ENCODE measurements at places on chromosomes 3 and 15. TPM values are rescaled to one million over a fixed set of nuclear protein-coding genes. Genes with fewer than 3 reads are reported as not detected.

DNA sequence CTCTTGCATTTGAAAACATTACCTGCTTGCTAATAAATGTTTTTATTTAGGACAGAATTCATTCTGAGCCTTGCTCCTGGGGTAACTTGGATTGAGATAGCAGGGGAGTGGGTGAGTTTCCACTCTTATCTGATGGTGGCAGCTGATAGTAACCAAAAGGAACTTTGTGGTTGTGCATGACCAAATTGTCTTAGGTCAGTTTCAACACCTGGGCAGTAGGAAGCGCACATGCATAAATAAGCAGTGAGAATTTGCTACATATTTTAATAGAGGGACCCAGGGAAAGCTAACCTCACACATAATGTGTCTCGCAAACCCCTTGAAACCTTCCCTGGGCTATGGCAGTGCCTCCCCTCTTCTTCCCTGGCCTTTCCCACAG lies 65.4 kb upstream of the XCR1 start:
- no peak overlapping the region for H3K27ac ChIP-seq
- H3K4me1 ChIP-seq = peaks cover 10% of the 10 kb centered on the region
- H3K36me3 ChIP-seq = no peaks in the 10 kb centered on the region
- no peaks in the 10 kb centered on the region for H3K27me3 ChIP-seq

DNA sequence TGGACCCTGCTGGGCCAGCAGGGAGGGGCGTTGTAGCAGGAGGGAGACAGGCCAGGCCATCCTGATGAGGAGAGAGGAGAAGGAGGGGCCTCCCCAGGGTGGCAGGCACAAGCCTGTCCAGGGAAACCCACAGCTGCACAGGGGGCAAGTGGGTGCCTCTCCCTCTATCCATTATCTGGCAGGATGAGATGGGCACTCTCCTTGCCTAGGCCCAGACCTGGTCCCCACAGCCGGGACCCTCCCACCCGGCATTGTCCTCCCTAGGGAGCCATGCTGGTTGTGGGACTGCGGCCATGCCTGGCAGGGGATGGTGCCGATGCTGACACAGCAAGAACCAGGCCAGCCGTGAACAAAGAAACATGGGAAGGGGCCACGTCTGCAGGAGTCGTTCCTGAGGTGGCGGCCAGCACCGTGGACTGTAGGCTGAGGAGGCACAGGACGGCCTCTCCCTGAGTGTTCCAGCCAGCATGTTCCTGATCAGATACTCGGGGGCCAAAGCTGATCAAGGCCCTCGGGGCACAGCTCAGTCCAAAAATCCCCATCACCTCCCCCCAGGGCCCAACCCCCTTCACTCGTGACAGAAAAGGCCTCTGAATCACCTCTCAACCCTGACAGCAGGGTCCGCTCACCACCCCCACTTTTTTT lies 19.2 kb upstream of the CYP11A1 start:
- no peak overlapping the region for H3K4me3 ChIP-seq
- no peak for DNase-seq
- no peaks in the 10 kb centered on the region for H3K36me3 ChIP-seq
- H3K4me1 ChIP-seq = peaks cover 35% of the 10 kb centered on the region
- H3K27me3 ChIP-seq = no peaks in the 10 kb centered on the region
- no peak overlapping the region for H3K27ac ChIP-seq

CFAP91 gene
- total RNA-seq = 2.2 TPM

C3orf22 gene
- total RNA-seq = not detected

- no peak for DNase-seq
- H3K4me3 ChIP-seq = no peak overlapping the region
- peaks cover 74% of the 10 kb centered on the region for H3K36me3 ChIP-seq
- H3K27ac ChIP-seq = no peak overlapping the region
These were observed 13.9 kb downstream of the CDAN1 start for GRCh38 chr15:42723068-42723467.

DNA sequence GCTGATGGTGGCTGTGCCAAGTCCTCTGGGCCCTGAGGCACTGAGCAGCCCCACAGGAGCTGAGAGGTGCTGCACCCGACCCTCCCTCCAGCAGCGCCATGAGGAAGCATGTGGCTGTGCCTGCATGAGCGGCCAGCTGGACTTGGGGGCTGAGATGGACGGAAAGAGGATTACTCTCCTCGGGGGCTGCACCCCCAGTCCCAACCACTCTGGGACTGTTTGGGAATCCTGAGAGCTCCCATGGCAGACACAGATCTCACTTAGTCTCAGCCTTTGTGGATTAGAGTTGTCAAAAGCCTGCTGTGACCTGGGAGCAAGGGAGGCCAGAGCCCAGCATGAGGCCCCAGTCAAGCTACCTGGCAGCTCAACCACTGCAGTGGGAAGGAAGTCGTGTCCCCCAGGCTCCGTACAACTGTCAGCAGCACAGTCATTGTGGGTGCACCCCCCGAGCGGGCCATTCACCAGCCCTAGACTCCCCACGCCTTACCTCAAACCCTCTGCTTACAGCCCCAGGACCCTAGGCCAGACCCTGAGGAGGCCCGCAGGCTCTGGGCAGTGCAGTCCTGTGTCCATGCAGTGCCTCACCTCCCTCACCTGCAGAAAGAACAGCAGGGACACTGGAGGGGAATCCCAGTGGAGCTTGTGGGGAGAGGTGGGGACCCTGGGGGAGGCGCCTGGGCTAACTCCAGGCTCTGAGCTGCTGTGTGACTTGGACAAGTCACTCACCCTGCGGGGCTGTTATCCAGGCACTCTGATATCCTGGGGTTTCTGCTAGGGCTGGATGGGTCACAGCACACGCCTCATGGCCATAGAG lies 17.1 kb downstream of the PRR23E start:
- no peak overlapping the region for H3K27ac ChIP-seq
- no peaks in the 10 kb centered on the region for H3K36me3 ChIP-seq
- peaks cover 33% of the 10 kb centered on the region for H3K27me3 ChIP-seq
- no peak overlapping the region for H3K4me3 ChIP-seq

EXOSC7 gene
- total RNA-seq = 86.7 TPM

FAM81A gene
- 7.8 TPM for total RNA-seq

SH3GL3 gene
- total RNA-seq = 1.2 TPM

SEMA6D gene
- 17.6 TPM for total RNA-seq

DNA sequence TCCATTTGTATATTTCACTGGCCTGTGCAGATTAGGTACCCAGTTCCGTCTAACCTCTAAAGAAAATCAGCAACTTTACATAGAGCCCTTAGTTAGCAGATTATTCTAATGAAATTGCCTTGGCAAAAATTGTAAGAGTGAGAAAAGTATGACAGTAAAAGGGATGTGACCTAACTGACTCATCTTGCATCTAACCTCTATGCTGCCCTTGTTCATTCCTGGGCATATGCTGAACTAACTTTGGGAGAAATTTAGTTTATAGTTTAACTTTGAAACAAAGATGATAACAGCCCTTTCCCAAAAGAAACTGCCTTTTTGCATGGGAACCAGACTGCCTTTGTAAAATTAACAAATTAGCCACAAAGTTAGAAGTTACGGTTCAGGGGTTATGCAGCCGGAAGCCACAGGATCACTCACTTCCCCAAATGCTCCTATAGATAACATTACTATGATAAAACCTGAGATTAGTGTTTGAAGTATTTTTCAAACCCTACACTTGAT lies 839.8 kb upstream of the ALCAM start:
- no peak overlapping the region for H3K27ac ChIP-seq
- H3K4me3 ChIP-seq = no peak overlapping the region
- no peak for DNase-seq
- H3K27me3 ChIP-seq = no peaks in the 10 kb centered on the region

MELTF gene
- 21.0 TPM for total RNA-seq

GRCh38 chr15:71485094-71485693 lies 325.2 kb upstream of the NR2E3 start:
- H3K4me3 ChIP-seq = no peak overlapping the region
- no peak for DNase-seq
- no peaks in the 10 kb centered on the region for H3K27me3 ChIP-seq
- H3K4me1 ChIP-seq = no peaks in the 10 kb centered on the region

DNA sequence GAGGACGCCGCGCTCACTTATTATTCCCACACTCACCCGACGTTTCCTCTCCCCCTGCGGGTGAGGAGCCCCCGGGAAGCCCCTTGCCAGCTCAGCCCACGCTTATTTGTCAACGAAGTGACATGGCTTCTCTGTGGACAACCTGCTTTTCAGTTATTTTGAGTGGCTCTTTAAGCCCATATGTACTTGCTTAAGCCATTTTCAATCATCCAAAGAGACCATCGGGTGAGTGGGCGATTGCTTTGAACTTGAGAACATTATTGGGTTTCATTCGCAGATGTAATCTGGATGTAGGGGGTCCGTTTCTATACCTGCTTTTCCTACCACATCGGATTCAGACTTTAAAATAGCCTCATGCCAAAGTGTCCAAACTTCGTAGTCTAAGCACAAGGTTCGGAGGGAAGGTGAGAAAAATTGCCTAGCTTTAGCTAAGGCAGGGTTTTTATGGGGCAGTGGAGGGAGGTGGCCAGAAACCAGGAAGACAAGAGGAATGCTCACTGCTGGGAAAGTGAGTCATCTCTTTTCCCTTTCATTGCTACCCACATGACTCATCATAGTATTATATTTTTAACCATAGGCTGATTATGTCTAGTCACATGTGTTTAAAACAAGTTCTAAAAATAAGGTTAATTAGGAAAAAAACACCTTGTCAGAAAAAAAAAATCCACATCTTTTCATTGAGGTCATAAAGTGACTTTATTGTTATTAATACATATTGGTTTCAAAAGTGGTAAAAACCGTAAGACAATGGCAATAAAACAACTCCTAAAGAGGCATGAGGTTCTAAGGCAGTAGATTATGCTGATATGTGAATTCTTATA lies 773.1 kb upstream of the NR2F2 start:
- no peaks in the 10 kb centered on the region for H3K4me1 ChIP-seq
- H3K36me3 ChIP-seq = no peaks in the 10 kb centered on the region
- no peak overlapping the region for H3K27ac ChIP-seq

DNA sequence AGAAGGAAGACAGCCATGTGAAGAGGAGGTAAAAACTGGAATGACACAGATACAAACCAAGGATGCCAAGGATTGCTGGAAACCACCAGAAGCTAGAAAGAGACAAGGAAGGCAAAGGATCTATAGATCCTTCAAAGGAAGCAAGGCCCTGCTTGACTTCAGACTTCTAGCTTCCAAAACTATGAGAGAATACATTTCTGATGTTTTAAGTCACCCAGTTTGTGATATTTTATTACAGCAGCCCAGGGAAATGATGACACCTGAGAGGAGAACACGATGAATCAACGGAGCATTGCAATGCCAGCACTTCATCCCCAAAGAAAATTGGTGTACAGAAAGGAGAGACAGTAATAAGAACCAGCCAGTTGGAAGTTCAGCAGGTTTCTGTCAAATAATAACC lies 116.3 kb downstream of the MAGI1 start:
- H3K36me3 ChIP-seq = no peaks in the 10 kb centered on the region
- no peak overlapping the region for H3K27ac ChIP-seq
- DNase-seq = no peak
- H3K27me3 ChIP-seq = no peaks in the 10 kb centered on the region
- H3K4me3 ChIP-seq = no peak overlapping the region

DNA sequence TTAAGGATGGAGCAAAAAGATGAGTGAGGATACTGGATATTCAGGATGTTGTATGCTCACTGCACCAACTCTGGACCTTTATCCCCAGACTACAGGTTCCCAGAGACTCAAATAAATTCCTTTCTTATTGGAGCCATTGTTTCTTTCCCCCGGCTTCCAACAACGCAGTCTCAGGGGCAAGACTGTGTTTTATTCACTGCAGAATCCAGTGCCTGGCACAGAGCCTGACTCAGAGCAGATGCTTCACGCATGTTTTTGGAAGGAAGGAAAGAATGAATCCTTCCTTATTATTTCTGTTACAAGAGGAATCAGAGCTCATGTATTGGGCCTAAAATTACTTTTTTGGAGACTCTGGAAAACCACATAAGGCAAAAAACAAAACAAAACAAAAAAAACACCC lies 96.0 kb upstream of the VGLL4 start:
- no peak overlapping the region for H3K27ac ChIP-seq
- H3K4me3 ChIP-seq = no peak overlapping the region
- no peaks in the 10 kb centered on the region for H3K36me3 ChIP-seq
- H3K27me3 ChIP-seq = no peaks in the 10 kb centered on the region
- H3K4me1 ChIP-seq = no peaks in the 10 kb centered on the region
- no peak for DNase-seq

GRCh38 chr3:6821411-6821810 lies 39.5 kb upstream of the GRM7 start:
- H3K4me1 ChIP-seq = peaks cover 3% of the 10 kb centered on the region
- no peak for DNase-seq
- no peaks in the 10 kb centered on the region for H3K36me3 ChIP-seq
- no peak overlapping the region for H3K27ac ChIP-seq
- no peaks in the 10 kb centered on the region for H3K27me3 ChIP-seq
- no peak overlapping the region for H3K4me3 ChIP-seq

DNA sequence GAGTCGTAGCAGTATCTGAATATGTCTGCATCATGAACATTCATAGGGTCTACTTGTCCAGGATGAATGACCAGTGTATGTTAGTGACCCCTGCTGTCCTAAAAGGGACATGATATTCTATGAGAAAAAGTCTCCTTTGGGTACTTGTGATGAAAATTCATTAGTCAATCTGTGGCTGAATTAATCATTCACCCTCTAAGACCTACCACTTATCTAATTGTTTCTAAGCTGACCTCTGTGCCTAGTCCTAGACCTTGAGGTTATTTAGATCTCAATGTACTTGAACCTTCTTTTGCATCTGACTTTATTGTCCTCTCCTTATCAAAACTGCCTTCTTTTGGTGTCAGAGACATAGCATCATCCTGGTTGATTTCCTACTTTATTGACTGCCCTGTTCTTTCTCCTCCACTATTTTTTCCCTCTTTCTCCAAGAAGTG lies 799.3 kb downstream of the DIPK2A start:
- H3K4me1 ChIP-seq = peaks cover 18% of the 10 kb centered on the region
- no peaks in the 10 kb centered on the region for H3K36me3 ChIP-seq
- H3K4me3 ChIP-seq = no peak overlapping the region
- H3K27me3 ChIP-seq = no peaks in the 10 kb centered on the region
- no peak for DNase-seq
- H3K27ac ChIP-seq = no peak overlapping the region

DNA sequence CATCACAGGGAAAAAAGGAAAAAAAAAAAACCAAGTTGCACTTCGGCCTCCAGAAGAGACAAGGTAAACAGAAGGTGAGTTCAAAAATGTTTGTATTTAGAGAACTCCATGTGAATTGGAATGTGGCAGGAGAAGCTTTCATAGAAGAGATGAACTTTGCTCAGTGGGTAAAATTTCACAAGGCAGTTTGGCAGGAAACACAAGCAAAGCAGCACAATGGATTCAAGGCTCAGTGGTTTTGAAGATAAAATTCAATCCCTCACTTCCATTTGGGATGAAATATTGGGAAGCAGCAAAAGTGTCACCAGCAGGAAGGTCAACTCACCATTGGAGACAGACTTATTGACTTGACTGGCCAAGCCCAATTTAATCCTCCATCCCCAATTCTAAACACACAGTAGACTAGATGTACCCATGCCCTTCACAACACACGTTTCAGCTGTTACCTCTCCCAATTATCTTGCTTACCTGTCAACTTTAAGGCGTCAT lies 256.7 kb upstream of the ICE2 start:
- no peaks in the 10 kb centered on the region for H3K27me3 ChIP-seq
- H3K4me1 ChIP-seq = no peaks in the 10 kb centered on the region
- H3K27ac ChIP-seq = no peak overlapping the region
- DNase-seq = no peak

TGM4 gene
- total RNA-seq = not detected

GRCh38 chr15:68228971-68229385 lies 550 bp downstream of the CLN6 start:
- peak overlapping the region; percentile 98 for H3K4me3 ChIP-seq
- peak overlapping the region; percentile 89 for H3K27ac ChIP-seq
- H3K36me3 ChIP-seq = no peaks in the 10 kb centered on the region
- DNase-seq = peak; percentile 78

PBRM1 gene
- 82.2 TPM for total RNA-seq

All from suprapubic skin (tissue), 4 donors.